KBM-7 (cell line): ENCODE measurements at places on chromosomes 7 and 10.
A peak's percentile ranks its signal among the peaks of the same experiment; 100 is the strongest.

- DNase-seq, result no peak
Observed at GRCh38 chr7:47763063-47763974, 181.4 kb upstream of the TNS3 start.

GRCh38 chr10:56035489-56035888 is 325.6 kb downstream of the ZWINT start:
- no peak for DNase-seq

- DNase-seq, result no peak
Observed at GRCh38 chr7:113040849-113041248, 45.8 kb downstream of the GPR85 start.

GRCh38 chr7:98251601-98252424 is at the start of gene TECPR1:
Gene TECPR1 (minus strand): TSS chr7:98252232. CDS start chr7:98246146, 6,086 bp downstream.
- peak; percentile 86 for DNase-seq

DNA sequence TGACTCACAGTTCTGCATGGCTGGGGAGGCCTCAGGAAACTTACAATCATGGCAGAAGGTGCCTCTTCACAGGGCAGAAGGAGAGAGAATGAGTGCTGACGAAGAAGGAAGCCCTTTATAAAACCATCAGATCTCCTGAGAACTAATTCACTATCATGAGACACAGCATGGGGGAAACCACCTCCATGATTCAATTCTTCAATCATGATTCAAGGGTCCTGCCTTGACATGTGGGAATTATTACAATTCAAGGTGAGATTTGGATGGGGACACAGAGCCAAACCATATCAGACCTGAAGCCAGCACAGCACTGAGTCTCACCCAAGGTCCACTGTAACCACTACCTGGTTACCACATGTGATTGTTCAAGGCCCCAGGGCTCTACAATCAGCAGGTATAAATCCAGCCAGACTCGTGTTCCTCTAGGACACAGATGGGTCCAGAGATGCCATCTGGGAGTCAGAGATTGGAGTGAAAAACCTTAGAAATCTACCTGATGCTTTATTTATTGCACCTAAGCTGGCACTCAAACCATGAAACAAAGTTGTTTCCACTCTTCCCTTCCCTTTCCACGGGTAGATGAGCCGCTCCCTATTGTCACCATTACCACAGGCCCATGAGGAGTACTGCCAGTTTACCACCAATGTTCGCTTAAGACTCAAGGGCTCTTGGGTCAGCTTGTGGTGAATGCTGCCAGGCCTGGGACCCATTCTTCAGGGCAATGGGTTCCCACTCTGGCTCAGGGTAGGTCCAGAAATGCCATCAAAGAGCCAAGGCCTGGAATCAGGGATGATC is 1061.5 kb downstream of the LRMDA start:
- DNase-seq, result no peak

- DNase-seq, result no peak
Observed at GRCh38 chr7:47546733-47547494, 35.0 kb downstream of the TNS3 start.

GRCh38 chr7:109745677-109746410 is 1176.2 kb downstream of the DNAJB9 start:
- DNase-seq, result no peak

GRCh38 chr10:36280321-36280741 is 638.2 kb upstream of the FZD8 start:
- no peak for DNase-seq

GRCh38 chr10:103852856-103853255 is 2.5 kb downstream of the SH3PXD2A start:
- DNase-seq, result no peak

DNA sequence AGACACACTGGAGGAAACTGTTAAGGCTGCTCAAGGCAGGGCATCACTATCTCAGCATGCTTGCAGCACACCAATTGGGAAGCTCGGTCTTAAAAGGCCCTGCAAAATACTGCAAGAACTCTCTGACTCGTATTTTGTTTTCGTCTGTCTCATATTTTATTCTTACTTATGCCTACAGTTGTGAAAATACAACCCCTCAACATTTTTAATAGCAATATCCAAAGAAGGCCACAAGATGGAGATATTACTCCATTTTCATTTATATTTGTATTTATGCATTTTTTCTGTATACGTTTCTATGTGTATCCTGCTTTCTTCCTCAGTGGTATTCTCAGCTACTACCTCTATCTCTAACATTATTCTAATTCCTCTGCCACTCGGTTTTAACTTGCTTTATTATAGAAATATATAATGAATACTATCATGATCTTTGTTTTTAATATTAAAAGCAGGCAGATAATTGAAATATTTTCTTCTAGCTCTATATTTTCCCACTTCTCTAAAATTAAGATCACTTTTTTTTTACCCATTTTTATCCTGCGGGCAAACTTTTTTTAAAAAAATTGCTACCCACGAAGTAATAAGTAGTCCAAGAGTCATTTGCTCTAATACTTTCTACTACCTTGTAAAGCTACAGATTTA is 10.0 kb downstream of the DNAJC1 start:
- peak; percentile 80 for DNase-seq

DNA sequence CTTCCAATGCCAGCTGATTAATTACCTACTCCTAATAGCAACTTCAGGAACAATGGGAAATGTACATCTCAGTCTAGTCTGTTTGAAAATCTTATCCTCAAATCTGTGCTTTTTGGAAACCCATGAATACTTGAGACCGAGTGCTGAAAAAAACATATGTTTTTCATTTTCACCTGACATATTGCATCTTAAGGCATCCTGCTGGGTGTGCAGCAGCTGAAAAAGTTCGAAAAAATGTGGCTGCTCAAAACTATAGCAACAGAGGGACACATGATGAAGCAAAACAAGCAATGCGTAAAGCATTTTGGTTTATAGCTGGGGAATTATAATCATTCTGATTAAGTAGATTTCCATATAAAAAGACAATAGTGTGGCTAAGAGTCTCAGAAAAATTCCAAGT is 218.0 kb downstream of the CREB5 start:
- no peak for DNase-seq

- DNase-seq, result no peak
Observed at GRCh38 chr7:35802102-35802466, 1.2 kb downstream of the SEPTIN7 start.

DNA sequence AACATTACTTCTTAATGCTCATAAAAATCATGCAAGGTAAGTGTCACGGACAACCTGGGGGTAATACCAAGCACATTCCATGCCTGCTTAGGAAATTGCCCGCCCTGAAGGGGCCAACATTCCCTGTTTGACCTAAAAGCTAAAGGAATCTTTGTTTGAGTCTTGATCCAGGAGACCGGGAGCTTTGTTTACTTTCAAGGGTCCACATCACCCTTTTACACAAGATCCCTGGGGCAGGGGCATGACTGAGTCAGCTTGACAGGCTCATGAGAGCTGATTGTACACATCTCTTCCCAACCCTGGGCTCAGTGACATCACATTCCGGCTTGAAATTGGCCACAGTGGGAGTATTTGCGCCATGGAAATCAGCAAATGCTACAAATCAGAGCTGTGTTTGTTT is 248.1 kb upstream of the HABP2 start:
- DNase-seq, result no peak

DNA sequence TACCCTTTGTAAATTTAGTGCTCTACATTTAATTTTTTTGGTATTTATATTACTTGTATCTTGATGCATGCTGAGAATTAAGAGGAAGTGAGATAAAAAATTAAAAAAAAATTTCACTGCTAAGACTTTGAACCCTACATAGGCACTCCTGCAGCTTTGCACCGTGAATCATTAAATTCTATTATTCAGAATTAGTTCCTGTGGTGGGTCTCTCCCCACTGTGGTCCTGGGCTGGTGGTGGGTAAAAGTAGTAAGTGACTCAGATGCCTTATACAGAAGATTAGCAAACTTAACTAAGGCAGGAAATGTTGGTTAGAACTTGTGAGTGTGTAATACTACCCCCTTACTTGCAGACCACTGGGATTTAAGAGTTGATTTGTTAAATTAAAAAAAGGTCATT is 72.6 kb downstream of the AP3M1 start:
- DNase-seq, result no peak

- DNase-seq, result no peak
Observed at GRCh38 chr7:22542254-22542653, 42.3 kb upstream of the STEAP1B start.

GRCh38 chr10:69644658-69645295 is 14.7 kb downstream of the FAM241B start:
- DNase-seq, result peak; percentile 78

DNA sequence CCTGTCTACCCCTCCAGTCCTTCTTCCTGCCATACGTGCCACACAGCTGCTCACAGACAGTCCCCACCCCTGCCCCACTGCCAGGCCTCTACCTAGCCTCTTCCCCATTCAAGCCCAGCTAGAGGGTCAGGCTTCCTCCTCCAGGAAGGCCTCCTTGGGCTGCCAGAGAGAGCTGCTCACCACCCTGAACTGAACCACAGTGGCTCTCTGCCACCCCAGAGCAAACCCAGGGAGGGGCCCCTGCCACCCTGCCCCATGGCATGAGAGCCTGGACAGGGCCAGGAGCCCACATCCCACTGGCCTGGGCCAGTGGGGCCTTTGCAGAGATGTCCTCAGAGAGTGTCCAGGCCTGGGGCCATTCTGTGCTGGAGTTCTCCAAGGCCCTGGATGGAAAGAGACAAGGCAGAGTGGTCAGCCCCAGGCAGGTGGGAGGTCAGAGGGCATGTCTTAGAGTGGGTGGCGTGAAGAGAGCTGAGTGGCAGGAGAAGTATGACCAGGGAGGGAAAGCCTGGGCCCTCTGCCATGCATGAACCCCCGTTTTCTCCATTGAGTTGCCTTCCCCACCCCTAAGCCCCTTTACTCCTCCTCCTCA is 40.4 kb downstream of the TMEM270 start:
- no peak for DNase-seq

GRCh38 chr7:143316492-143316891 is 581 bp downstream of the CLCN1 start:
- no peak for DNase-seq

DNA sequence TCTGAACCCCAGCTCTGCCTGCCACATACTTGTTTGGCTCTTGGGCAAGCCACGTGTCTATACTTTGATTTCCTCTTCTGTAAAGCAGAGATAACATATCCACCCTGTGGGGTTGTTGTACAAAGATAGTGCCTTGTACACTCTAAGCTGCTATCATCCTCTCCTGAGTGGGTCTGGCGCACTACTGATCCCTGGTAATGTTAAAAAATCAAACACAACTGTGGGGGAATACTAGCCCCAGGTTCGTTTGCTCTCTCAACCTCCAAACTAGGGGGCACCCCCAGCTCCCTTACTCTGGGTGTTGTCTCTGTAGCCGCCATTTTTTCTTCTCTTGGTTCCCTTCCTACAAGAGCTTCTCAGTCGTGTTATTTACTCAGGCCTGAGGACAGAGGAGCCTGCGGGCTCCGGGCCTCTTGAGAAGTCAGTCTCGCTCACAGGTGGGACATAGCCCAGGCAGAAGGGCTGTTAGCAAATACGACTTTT is 1.0 kb downstream of the POLM start:
- no peak for DNase-seq

DNA sequence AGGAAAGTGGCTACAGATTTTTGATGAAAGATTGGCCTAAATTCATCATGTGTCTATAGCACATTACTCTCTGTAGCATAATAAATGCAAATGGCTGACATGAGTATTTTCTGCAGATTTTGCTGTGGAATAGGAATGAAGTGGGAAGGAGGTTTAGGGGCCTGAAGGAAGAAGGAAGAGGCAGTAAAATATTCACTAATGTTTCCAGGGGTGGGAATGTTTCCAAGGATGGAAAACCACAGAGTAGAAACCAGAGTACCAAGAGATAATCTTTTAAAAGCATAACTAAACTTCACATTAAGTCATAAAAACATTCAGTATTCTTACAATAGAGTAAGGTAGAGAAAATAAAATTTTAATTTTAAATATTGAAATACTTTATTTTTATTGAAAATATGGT is 267.8 kb downstream of the BICC1 start:
- DNase-seq, result no peak

DNA sequence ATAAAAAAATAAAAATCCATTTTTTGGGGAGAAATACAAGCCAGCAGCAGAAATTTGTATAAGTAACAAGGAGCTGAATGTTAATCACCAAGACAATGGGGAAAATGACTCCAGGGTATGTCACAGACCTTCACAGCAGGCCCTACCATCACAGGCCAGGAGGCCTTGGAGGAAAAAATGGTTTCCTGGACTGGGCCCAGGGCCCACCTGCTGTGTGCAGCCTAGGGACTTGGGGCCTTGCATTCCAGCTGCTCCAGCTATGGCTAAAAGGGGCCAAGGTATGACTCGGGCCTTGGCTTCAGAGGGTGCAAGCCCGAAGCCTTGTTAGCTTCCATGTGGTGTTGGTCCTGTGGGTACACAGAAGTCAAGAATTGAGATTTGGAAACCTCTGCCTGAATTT is 126.3 kb downstream of the DGKB start:
- DNase-seq, result no peak

- no peak for DNase-seq
Observed at GRCh38 chr10:121611393-121612159, 13.3 kb upstream of the FGFR2 start.

GRCh38 chr10:88793712-88794299 is 8.7 kb upstream of the LIPM start:
- DNase-seq, result no peak

DNA sequence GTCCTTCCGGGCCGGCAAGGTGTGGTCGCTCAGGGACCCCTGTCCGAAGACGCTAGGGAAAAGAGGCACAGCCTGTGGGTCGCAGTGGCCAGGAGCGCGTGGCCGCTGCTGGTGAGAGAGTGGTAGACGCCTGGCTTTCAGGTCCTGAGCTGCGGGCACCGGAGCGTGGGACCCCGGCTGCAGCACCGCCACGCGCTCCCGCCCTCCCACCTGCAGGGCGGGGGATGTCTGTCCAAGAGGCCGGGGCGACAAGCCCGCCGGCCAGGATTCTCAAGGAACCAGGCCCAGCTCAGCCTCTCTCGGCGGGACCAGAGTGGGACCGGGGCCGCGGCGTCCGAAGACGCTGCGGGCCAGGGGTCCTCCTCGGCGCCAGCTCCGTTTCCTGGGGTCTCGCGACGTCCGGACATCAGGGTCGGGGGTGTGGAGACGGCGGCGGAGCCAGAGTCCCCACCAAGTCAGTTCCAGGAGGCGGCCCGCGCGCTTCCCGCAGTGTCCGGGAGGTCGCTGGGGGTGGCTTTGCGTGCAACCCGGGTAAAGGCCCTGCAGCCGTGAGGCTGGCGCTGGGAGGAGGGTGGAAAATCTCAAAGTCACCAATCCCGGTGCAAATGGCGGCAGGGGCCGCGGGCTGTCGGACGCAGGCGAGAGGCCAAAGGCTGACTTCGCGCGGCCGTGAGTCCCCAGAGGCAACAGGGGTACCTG is 5.5 kb downstream of the ZNF503 start:
- DNase-seq, result no peak
